ENCODE measurements at places on chromosomes 4 and X.

DNA sequence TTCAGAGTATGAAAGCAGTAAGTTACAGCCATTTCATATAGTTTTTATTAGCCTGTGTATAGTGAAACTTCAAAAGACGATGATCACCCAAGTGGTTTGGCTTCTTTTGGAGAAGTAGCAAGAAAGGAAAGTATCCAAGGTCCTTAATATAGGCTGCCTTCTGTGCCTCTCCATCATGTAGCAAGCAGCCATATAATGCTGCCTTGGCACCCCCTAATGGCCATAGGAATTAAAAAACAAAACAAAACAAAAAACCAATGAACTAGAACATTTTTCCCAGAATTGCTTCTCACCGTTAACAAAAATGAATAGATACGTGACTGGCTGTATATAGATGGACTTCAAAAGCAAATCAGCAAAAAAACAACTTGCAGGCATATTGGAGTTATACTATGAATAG, 18.9 kb downstream of the LAMP2 start:
- DNase-seq = no peak

DNA sequence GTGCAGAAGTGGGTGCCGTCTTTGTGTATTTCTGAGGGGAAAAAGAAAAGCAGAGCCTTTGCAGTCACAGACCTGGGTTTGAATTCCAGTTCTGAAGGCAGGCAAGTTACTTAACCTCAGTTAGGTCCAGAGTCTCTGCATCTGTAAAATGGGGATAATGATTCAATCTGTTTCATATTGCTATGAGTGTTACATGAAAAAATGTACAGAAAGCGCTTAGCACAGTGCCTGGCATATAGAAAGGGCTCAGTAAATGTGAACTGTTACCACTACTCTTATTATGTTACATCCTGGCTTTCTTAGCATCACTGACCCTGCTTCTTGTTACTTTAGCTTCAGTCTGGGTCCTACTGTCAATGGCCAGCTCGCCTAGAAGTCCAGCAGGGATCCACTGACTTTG, 45.9 kb downstream of the DOCK11 start:
- DNase-seq = no peak

GRCh38 chr4:173457893-173458292, 59.0 kb upstream of the SCRG1 start:
- DNase-seq = no peak

DNA sequence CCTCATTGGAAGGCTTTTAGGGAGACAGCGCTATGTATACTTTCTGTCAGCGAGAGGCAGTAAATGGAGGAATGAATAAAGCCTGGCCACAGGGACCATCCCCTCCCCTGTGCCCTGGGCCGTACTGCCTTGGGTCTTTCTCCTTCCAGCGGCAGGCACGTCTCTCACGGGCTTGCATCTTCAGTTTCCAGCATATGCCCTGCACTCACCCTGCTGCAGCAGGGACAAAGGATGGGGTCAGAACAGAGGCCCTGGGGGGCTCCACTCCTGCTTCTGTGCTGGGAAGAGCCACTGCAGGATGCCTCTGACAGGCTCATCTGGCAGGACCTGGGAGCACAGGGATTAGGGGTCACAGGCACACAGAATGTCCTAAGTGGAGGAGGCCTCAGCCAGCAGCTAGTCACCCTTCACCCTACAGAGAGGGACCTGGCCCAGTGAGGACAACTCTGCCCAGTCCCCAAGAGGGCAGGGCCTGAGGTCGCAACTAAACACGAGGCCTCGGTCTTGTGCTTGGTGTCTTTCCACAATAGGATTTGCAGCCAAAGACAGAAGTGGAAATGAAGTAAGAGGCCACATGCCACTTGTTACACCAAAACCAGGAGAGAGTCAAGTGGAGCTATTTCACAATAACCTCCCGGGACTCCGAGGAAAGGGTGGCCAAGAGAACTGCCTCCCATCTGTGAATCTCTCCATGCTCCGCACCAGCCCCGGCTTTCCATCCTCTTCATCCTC, 150.8 kb downstream of the AFAP1 start:
- no peak for DNase-seq

- no peak for DNase-seq
Observed at GRCh38 chr4:144557404-144557803, 88.6 kb upstream of the HHIP start.

DNA sequence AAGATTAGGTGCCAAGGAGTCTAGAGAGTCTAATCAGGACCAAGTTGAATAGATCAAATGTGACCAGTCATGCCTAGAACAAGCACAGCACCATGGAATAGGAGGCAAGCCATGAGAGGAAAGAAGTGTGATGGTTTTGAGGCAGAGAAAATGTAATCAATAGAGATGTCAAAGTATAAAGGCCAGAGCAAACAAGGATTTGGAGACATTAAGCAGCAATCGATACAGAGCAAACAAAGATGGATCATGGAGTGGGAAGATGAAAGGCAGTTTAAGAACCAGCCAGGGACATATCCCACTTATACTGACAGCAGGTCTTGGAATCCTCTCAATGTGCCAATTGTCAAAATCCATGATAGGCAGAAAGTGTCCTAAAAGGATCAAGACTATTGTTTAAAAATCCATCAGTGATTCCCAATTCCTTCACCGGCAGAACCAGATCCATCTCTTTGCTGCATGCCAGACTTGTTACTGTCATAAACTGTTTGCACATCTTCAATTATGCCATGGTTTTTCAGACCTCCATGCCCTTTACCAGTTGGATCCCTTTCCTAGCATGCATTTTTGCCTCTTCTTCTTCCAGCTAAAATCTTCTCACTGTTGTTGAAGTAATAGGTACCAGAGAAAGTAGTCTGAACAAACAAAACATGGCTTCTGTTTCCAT, 520.7 kb upstream of the ARX start:
- DNase-seq = no peak

GRCh38 chr4:142532054-142532453, 314.0 kb downstream of the INPP4B start:
- no peak for DNase-seq

- no peak for DNase-seq
Observed at GRCh38 chr4:76757418-76757939, 140.5 kb downstream of the SOWAHB start.

GRCh38 chr4:7854216-7854615, 85.4 kb downstream of the AFAP1 start:
- DNase-seq = no peak

DNA sequence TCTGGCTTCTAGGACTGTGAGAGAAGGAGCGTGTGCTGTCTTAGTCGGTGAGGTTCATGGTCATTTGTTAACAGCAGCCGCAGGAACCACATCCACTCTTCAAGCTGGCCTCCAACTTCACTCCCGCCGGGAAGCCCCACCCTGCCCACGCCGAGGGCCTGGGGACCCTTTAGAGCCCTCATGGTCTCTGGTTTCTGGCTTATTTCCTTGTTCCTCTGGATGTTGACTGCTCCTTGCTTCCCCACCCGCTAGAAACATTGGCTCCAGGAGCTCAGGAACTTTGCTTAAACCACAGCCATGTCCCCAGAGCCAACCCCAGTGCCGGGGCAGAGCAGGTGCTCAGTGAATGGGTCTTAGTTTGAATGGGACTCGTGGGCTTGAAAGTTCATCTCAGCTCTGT, 40.8 kb downstream of the HTRA3 start:
- DNase-seq = no peak

DNA sequence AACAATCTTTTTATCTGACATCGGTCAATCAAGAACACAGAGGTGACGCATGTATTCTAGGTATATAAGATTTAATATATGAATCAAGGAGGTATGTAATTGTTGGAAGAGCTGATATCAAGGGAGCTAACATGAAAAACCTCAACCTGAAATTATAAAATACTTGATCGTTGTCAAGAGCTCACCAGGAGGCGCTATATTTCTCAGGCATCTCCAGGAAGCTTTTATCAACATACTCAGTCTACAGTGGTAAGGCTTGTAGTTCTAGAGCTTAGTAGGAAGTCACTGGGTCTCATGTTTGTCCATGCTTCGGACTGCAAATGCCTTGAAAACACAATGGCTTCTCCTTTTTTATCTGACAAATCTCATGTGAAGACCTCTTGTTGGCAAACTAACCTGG, 156.1 kb downstream of the GRXCR1 start:
- DNase-seq = no peak

DNA sequence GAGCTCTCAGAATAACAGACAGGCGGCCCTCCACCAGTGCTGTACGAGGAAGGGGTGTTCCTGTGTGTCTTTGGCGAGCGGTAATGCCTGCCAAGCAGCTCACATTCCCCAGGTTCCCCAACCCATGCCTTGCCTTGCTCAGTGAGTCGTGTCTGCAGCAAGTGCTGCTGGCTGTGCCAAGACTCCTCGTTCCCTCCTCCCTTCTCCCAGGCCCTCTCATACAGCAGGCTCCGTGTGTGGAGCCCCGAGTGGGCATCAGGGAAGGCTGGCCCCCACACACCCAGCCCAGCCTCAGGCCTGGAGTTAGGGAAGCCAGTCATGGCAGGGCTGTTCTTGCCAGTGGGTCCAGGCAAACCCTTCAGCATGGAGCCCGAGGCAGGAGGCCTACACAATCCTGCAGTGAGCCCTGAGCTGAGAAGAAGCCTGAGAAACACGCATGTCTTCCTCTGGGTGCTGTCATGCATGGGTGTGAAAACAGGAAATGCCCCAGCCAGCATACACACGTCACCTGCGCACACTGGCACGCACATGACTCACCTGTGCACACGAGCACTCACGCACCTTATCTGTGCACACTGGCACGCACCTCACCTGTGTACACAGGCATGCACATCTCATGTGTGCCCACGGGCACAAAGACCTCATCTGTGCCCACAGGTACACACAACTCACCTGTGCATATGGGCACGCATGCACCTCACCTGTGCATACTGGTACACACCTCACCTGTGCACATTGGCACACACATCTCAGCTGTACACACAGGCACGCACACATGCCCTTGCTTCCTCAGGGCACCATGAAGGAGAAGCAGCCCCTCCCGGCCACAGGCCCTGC, 238.7 kb downstream of the DHRSX start:
- DNase-seq = no peak

DNA sequence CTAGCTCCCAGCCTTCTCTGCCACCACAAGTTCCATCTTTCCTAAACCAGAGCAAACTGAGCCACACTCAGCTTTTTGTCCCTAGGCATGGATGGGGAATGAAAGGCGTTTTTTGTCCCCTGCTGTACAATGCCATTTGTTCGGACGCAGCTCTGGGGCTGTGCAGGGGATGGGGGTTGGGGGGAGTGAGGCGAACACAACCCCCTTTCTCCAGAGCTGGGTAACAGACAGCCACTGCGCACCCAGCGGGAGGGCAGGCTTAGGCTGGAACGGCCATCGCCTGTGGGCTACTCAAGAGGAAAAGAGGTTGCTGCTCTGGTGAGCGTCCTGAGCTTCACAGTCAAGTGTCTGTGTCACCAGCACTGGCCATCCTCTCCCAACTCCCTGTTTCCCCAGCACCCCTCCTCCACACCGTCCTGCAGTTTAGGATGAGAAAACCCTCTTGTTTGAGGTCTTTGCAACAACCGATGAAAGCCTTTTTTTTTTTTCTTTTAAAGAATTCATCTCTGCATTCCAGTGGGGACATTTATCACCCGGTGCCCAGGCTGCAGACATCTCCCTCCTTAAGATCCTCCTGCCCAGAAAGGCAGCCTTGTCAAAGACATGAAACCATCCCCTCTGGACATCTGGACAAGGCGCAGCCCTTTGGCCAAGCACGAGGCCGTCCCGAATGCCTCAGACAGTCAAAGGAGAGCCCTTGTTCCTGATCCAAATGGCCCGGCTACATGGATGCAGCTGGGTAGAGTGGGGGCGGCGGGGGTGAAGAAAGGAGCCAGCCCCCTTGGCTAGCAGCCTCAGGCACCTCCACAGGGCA, 419.6 kb downstream of the BCOR start:
- DNase-seq = no peak

DNA sequence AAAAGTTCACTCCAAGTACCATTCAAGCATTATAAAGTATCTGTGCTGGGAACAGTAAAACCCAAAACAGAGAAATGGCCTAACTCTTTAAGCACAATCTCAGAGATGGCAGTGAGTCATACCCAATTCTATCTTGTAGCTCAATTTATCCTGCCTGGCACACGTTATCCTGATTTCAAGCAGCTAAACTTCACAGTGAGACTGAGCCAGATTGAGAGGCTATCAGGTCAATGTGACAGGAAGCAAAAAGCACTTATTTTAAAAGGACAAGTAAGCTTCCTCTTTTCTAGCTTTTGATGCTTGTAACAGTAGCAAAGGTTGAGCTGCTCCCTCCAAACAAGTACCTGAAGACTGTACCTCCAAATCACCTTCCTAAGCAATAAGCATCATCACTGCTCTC, 324.9 kb downstream of the NAF1 start:
- no peak for DNase-seq

GRCh38 chrX:128310912-128311311, 258.7 kb upstream of the ACTRT1 start:
- DNase-seq = no peak

- no peak for DNase-seq
Observed at GRCh38 chrX:64205441-64205734, at the start of gene AMER1. AMER1 (minus strand) TSS chrX:64205708; CDS start chrX:64193286, 12,422 bp downstream.

- DNase-seq = no peak
Observed at GRCh38 chr4:94995684-94996394, 238.1 kb downstream of the BMPR1B start.

DNA sequence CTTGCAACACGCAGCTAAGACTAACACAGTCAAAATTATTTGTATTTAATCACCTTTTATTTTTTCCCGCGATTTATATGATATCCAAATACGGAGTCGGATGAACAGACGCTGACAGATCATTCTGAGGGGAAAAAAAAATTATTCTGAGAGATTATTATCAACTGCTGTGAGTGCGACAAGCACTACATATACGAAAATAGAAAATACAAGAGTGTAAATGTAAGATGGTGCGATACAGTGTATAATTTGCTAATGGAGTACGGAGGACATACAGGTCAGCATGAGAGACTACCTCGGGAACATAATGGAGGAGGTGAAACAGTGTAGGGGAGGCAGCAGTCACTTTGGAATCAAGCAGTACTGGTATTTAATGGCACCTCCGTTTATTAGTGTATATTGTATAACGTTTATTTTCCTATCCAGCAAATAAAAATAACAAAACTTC, 2.8 kb upstream of the LIN54 start:
- no peak for DNase-seq

DNA sequence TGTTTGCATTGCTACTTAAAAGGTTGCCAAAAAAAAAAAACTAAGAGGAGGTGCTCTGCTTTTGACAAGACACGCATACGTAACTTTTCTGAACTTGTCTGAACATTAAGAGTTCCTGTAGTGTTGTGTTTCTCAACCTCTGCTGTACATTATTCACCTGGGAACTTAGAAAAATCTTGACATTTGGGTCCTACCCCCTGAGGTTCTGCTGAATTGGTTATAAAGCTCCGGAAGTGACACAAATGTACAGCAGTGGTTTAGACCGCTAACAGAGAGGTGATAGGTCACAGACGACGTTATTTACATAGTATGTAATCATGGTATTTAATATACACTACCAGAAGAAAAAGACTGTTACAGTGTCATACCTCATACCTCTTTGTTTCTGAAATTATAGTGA, 61.1 kb downstream of the CPEB2 start:
- no peak for DNase-seq

Measured in activated gamma-delta T cell treated with Interleukin-2 at 50 U/mL for 16 hours (primary cell).